ENCODE measurements at places on chromosomes 1 and 21.

DNA sequence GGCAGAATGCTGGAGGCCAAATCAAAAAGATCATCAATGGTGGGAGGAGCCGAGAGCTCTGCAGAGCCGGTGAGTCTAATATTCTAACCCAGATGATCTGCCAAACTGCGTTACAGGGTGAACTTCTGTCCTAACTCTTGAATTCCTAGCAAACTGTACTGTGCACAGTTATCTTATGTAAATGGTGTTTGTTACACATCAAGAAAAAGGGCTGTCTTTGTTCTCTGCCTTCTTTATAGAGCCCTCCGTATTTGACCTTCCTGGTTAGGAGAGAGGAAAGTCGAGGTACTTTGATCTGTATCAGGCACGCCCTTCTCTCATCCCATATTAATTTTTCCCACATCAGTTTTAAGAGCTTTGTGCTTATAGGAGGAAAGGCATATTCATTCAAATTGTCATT is 37.6 kb downstream of the MT1HL1 start:
- DNase-seq: no peak

- peak; percentile 77 for DNase-seq
Measured at GRCh38 chr1:202189001-202189790, 4.4 kb upstream of the LGR6 start.

GRCh38 chr1:207025146-207025880 is 7.2 kb downstream of the C1orf116 start:
- no peak for DNase-seq

GRCh38 chr1:40742363-40743061 is 41.1 kb upstream of the KCNQ4 start:
- no peak for DNase-seq

DNA sequence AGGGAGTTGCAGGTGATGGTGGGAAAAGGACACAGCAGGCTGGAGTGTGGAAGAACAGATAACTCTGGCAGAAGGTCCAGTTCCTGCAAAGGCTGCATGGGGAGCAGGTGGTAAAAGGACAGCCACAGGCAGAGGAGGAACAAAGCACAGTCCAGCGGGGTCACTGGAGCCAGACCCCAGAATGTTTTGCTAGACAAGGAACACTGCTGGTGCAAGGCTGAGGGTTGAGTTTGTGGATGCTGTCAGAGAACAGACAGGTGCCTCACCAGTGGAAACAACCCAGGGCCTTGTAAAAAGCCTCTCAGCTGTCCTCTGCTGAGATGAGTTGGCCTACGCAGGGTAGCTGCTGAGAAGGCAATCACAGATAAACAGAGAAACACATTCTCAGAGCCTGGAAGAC is 101.7 kb downstream of the SSBP3 start:
- DNase-seq: no peak

GRCh38 chr1:175635092-175635491 is 108.3 kb downstream of the TNR start:
- no peak for DNase-seq

DNA sequence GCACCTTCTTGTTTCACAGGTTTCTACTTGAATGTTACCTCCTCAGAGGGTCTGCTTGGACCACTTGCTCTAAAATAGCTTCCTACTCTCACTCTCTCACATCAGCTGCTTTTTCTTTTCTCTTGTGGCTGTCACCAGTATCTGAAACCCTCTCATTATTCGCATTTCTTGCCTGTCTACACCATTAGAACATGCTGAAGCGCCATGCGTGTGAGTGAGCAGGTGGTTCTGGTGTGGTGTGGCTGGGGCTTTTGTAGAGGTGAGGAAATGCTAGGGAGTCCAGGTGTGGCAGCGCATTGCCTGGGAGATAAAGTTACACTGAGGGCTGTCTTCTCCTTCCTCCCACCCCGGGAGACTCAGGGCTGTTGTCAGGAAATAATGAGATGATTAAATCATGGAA is 4.1 kb downstream of the ZNF362 start:
- DNase-seq: no peak

DNA sequence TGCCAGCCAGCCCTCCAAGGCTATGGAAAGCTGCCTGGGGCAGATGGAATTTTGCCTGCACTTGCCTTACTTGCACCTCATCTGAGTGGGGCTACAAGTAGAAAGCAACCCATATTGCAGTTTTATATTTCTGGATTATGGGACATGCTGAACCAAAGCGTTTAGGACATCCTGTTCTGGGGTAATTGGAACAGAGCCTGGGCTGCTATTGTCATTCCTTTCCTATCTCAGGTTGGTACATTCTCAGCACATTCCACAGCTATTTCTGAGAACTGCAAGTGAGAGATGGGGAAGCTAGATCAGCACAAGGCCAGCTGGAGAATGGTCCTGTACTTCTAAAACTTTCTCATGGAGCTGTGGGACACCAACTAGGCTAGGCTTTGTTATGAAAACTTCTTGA is 713.8 kb downstream of the KCNT2 start:
- DNase-seq: no peak

- no peak for DNase-seq
Measured at GRCh38 chr1:157195521-157196244, 57.5 kb upstream of the ETV3 start.

GRCh38 chr1:156768610-156769295 is 1.4 kb downstream of the PRCC start:
- DNase-seq: no peak

DNA sequence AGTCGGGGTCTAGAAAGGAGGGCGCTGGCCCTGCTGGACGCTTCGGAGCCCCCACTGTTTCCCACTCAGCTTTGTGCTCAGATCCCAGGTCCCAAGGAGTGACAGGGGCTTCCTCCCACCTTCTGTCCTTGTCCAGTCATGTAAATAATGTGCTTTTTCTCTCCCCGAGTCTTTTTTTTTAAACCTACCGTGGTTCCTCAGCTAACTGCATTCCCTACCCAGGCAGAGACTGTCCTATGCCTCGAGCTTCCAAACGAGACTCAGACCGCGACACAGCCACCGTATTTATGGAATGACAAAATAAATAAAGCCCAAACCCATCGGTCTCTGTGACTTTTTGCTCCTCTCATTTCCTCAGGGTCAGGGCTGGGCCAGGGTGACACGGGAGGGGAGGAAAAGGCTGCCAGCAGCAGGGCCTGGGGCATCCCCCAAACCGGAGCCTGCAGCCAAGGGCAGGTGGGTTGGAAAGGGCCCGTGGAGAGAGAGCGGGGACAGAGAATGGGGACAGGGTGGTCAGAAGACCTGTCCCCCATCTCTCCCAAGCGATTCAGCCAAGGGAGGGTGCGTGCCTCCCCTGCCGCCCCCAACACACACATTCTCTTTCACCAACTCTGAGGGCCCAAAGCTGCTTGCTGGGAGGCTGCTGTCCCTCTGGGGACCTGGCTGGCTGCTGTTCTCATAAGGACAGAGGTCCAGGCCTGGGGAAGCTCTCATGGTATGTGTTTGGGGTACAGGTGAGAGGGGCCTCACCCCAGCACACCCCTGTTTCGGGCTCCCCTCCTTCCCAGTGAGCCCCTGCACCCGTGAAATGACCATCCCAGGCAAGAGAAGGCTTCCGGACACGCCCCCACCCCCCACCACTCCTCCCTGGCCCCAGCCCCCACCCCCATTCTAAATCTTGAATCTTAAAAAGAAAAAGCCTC is 55.4 kb downstream of the KCNAB2 start:
- DNase-seq: no peak

DNA sequence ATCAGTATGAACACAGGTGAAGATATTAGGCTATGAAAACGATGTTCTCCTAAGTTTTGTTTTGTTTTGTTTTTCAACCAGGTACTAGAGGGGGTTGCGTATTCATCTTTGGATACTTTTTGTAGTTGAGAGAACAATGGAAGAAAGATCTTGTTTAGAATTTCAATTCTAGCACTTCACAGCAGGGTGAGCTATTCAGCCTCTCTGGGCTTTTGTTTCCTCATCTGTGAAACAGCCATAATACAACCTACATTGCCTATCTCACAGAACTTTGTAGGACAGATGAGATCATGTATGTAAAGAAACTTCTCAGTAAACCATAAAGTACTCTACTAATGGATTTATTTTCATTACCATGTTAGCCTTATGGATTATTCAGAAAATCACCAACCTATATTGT is 199.5 kb downstream of the GPATCH2 start:
- no peak for DNase-seq

GRCh38 chr1:92485381-92486250 is 1.1 kb downstream of the GFI1 start:
- DNase-seq: peak; percentile 81

DNA sequence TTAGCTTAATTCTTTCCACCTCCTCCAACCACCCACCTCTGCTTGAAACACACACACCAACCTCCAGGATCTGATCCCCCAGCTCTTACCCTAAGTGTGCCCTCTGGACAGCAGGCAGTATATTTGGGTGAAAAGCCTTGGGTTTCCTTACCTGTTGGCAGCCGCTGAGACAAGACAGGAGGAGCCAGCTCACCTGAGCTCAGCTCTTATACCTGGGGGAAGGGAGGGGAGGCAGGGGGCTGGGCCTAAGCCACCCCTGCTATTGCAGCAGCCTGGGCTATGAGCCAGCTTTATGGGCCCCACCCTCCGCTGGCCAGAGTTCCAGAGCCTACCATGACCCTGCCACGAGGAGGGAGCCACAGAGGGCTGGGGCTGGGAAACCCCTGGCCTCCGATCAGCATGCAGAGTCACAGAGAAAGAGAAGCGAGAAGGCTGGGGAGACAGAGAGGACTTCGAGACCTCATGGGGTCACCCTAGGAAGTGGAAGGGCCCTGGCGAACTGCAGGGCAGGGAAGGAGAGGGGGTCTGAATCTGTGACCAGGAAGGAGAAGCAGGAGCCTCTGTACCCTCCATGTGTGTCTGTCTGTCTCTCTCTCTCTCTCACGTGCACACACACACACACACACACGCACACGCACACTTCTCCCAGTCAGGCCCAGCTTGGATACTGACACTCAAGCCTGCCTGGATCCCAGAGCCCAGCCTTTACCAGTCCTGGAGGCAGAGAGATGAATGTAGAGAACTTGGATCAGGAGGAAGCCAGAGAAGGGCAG is at the start of gene S100A14:
Gene S100A14, minus strand, starts transcription at position 182 of the 773 bp plus-strand sequence. CDS start 467 bp downstream, outside the sequence.
- no peak for DNase-seq

GRCh38 chr1:152013664-152014237 is 20.1 kb upstream of the S100A10 start:
- DNase-seq: peak; percentile 50

DNA sequence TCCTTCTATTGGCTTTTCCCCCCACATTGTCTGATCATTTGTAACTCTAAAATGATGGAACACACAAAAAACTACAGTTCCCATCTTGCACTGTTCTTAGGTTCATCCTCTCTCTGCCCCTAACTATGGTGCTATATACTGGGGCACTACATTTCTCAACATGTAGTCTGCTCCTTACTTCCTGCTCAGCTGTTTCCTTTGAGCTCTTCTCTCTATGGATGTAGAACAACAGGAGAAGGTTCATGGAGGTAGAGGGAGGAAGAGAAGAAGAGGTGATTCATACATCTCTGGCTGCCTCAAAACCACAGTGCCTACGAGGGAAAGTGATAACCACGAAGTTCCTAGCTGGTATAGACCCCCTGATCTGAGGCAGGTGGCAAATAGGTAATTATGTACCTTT is 7.0 kb upstream of the C1orf146 start:
- no peak for DNase-seq

DNA sequence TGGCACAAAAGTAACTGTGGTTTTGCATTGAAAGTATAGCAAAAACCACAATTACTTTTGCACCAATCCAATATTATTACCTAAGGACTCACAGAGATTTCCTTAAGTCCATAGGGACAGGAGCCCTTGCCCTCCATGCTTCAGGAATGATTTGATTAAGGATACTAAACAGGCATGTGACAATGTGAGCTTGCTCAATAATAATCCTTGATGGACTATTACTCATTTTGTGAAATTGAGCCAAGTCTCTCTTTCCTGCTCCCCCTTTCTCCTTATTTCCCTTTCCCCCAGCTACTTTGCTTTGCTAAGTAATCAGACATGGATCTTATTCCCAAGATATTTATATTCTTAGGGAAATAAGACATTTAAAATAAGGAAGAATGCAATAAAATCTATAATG is 21.6 kb upstream of the RGL1 start:
- DNase-seq: no peak
